ENCODE measurements at places on chromosomes 16 and 17.

DNA sequence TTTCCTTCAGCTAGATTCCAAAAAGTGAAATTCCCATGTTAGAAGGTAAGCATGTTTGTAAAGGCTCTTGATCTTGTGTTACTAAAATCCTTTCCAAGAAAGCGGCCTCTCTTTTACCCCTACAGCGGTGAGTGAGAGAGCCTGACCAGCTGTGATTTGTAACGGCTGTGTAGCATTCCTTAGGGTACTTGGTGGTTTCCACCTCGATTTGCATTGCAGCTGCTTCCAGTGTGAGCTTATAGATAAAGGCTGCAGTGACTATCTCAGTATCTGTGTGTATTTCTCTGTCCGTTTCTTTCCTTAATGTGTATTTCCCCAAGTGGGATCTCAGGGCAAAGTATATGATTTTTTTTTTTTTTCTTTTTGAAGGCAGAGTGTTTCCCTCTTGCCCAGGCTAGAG is 169.4 kb downstream of the SNX29 start:
- DNase-seq = no peak

- no peak for DNase-seq
These were observed 183.9 kb upstream of the CDH5 start for GRCh38 chr16:66182592-66182991.

GRCh38 chr16:27708651-27709050 is 158.7 kb downstream of the KATNIP start:
- DNase-seq = no peak

- no peak for DNase-seq
These were observed 34.1 kb upstream of the DHX8 start for GRCh38 chr17:43449470-43450248.

DNA sequence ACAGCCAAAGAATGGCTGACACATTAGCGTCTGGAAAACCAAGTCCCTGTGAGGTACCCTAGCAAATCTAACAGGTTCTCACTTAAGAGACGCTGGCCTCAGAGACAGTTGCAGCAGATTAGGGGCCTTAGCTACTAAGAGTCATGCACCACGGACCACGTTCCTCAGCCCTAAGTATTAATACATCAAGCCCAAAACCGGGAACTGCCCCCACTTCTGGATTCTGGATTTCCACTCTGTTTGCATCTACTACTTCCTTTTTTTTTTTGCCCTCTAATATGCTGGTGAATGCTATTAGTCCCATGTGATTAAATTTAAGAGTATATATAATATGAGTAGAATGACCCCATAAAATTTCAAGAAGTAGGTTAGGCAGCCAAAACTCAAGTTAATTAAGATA is 775 bp upstream of the TERB1 start:
- DNase-seq = no peak

DNA sequence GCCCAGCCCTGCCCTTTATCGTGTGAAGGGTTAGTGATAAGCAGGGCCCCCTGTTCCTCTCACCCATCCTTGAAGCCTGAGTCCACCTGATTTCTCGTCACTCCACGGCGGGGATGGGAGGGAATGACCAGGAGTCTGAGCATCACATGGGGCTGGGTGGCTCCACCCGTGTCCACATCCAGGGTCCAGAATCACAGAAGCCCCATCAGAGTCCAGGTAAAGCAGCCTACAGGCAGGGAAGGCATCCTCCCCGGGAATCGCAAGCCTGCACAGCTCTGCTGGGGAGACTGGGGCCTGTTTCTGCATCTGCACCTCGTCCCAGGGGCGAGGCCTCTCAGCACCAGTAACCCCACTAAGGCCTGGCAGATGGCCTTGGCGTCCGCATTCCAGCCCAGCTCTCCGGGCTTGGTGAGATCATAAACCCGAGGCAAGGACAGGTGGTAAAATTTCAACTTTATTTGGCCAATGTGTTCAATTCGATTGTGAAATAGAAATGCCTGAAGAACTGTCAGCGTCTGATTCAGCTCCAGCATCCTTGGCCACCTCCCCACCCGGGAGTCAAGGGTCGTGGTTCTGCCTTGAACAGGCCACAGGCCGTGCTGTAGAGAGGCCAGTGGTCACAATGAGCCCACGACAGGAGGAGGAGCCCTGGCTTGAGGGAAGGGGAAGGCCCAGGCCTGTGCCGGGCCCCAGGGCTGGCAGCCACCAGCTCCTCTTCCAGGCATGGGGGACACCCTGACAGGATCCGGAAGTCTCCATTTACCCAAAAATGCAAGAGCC is 8.1 kb upstream of the PPP1R27 start:
- no peak for DNase-seq

- no peak for DNase-seq
These were observed 289.8 kb downstream of the MAF start for GRCh38 chr16:79310710-79311109.

DNA sequence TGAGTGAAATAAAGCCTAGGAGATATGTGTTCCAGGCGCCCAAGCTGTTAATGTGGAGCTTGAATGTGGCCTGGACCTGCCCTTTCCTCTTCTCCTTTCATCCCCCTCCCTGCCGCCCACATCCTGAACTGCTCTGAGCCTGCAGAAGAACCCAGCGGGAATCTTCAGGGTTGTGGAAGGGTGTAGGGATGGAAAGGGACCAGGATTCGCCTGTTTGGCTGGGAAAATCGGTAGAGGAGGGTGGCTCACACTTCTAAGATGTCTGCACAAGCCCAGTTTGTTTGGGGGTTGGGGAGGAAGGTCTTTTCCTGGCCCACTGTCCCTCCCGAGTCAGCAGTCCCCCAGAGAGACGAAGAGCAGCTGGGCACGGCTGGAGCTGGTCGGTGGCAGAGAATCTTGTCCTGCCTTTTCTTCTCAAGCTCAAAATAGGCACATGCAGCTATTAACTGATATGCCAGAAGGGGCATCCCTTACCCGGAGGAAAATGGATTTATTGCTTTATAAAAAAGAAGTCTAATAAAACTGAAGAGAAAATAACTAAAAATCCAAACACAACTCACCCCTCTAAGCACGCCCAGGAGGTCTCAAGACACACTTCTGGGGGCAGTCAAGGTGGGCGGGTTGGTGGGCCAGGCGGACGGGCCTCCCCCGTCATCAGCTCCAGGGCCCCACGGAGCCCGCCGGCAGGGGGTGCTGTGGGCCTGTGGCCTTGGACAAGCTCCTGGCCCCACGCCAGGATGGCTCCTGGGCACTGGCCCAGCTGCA is 11.5 kb upstream of the PITPNA start:
- peak; percentile 34 for DNase-seq

GRCh38 chr17:27793168-27793905 is 7.0 kb downstream of the NOS2 start:
- peak; percentile 19 for DNase-seq

- no peak for DNase-seq
These were observed 177.3 kb upstream of the RBL2 start for GRCh38 chr16:53257001-53257400.

GRCh38 chr16:3027983-3028715 is 4.3 kb downstream of the THOC6 start:
- peak; percentile 91 for DNase-seq

GRCh38 chr16:729768-730665 is 3.1 kb downstream of the HAGHL start:
- DNase-seq = no peak

DNA sequence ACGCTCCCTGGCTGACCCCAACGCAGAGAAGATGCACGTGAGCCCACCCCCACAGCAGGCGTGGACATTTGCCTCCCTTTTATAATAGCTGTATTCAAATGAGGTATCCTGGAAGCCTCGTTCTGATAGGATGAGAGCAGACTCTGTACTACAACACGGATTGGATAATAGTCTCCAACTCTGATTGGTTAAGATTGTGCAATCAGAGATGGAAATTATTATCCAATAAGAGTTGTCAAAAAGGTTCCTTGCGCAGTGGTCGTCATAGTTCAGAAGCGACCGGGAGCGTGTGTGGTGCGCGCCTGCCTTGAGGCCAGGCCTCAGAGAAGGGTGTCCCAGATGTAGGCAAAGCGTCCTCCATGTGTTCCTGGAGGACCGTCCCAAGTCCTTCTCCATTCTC is 104.6 kb downstream of the USP22 start:
- no peak for DNase-seq

DNA sequence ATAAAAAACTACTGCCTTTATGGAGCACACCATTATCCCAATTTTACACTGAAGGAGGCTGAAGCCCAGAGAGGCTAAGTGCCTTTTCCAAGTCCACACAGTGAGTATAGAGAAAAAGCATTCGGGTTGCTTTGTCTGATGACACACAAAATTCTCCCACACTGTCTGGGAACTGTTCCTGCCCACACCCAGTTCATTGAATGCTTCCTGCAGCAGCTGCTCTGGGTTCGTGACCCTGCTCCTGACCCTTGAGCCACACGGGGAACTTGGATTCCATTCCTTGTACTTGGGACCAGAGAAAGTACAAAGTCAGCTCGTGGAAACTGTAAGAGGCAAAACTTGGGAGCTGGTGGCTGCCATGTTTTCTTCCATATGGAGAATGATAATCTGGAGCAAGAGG is 57.9 kb downstream of the AKAP1 start:
- no peak for DNase-seq

DNA sequence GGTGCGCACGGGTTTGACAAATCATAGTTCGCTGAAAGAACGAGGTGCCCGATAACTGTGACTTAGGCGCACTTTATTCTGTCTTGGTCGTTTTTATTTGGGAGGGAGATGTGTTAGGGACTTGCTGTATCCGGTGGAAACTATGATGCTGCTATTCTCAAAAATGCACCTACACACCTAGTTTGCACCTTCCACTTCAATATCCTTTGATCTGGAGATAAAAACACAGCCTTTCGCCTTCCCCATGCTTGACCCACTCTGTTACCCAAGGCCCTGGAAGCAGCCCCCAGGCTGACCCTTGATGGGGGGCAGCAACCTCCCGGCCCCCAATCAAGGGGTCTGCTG is 15.0 kb upstream of the FOXF1 start:
- DNase-seq = no peak

DNA sequence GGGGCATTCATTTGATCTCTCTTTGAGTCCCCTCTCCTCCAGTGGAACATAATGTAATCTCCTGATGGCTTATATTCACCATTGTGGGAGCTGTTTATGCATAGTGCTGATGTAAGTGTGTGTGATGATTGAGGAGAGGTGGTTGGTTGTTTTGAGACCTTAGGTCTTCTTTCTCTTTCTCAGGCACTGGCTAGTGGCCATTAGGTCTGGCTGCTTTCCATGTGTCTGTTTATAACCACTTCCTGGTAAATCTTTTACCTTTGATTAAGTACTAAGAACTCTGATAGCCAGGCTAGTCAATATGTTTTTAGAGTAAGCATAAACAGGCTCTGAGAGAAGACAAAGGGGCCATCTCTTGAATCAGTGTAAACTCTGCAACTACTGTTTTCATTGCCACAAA is 27.9 kb downstream of the VAT1L start:
- no peak for DNase-seq

DNA sequence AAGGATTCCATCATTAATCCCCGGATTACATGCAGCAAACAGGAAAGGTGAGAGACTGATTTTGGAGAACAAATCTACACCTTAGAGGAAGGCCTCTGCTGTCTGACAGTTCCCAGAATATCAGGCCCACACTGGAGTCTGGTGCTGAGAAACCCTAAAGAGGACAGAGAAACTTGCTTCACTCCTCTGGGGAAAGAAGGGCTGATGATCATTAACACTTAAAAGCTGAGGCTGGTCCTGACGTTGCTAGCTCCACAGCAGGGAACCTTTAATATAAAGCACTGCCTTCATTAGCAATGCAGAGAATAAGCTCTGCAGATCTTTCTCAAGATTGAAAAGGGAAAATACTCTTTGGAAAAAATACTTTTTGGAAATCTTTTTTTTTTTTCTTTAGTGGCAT is 1472.4 kb upstream of the GOT2 start:
- no peak for DNase-seq

- no peak for DNase-seq
These were observed 205.0 kb upstream of the ASIC2 start for GRCh38 chr17:33498069-33498468.

- DNase-seq = peak; percentile 62
These were observed 13.1 kb upstream of the SEPHS2 start for GRCh38 chr16:30458561-30459394.

DNA sequence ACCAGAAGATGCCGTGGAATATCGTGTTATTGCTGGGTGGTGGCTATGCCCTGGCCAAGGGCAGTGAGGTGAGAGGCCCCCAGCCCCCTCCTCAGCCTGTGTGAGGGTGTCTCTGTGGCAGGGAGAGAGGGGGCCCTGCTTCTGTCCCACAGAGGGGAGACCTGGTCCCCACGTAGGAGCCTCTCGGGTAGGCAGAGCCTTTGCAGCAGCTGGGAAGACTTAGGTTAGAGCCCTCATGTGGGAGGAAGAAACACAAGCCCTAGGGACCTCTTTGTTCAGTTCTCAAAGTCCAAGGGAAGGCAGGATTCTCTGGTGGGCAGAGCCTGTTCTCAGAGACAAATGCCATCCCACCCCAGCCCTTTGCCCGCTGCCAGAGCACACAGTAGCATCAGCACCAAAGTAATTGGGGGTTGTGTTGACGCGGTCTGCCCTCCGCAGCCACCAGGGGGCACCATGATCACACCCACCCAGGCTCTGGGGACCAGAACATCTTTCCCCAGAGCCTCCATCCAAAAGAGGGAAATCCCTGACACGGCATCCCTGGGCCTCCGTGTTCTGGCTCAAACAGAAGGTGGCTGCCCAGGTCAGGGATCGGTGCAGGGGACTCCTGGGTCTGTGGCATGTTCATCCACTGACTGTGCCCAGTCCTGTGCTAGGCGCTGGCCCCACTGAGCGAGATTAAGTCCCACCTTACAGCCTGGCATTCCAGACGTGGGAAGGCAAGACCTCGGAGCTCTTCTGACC is 11.5 kb upstream of the FOXN1 start:
- peak; percentile 80 for DNase-seq

- no peak for DNase-seq
These were observed 109.6 kb downstream of the HS3ST3A1 start for GRCh38 chr17:13491916-13492736.

GRCh38 chr16:47506800-47507199 is 45.7 kb downstream of the PHKB start:
- DNase-seq = no peak

DNA sequence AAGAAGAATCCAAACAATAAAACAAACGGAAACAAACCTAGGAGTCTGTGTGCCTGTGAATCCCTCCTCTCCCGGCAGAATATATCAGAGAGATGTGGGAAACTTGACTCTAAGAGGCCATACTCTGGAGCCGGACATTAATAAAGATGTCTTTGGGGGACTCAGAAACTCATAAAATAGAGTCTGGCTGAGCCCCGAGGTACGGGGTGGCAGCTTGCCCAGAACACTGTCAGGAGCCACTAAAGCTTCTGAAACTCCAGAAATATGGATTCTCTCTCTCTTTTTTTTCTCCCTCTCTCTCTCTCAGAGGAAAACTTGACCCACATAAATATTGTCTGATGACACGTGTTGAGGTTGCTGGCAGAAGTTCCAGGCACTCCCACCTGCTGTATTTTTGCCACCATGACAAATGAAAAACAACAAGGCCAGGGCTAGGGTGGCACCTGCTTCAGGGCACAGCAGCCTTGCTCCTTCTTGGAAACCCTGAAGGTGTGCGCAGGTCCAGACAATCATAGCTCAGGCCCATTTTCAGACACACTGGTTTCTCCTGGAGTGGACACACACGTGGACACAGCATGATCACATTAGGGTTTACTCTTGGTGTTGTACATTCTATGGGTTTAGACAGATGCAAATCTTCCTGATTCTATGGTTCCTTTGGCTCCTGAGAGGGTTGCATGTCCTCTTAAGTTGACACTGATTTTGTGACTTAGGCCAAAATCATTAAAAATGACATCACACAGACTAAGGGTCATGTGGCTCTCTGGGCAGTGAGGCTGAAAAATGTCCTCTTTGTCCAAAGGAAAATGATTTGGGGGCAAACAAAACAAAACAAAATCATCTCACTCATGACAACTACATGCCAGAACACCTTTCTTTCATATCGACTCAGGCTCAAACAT is 282.6 kb upstream of the IRX3 start:
- no peak for DNase-seq

GRCh38 chr17:44383363-44383762 is 6.1 kb downstream of the ITGA2B start:
- DNase-seq = no peak

Data from stimulated activated CD4-positive, alpha-beta T cell treated with anti-CD3 and anti-CD28 coated beads, Interleukin-1b, Interleukin-23, amount 100 ng/mL, for 4 hours (primary cell).